Substantia nigra (tissue), 51 donors: ENCODE measurements at places on chromosomes 4 and X.

DNA sequence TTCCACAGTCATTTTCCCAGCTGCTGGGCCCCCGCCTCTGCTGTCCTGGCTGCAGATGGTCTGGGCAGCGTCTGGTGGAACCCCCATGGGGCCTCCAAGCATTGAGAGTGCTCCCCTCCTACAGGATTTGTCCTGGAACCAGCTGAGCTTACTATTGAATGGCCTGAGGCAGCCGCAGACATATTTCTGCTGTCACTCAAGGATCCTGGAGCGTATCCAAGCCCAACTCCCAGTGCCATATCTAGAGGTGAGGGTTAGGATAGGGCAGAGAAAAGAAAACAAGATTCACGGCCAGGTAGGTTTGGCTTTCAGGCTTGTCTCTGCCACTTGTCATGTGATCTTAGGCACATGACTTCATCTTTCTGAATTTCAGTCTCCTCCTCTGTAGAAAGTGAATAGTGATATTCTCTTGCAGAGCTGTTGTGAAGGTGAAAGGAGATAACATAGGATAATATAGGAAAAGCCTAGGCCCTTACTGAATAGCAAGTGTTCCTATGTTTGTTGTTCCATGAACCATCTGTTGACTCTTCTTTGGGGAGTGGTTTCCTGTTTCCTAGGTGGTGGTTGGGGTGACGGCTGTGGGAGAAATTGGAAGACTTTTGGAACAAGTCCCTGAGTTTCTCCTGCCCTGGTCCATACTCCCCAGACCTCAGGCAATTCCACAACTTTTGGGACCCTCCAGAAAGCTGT is 52.3 kb downstream of the SEPSECS start:
- no peak for DNase-seq

DNA sequence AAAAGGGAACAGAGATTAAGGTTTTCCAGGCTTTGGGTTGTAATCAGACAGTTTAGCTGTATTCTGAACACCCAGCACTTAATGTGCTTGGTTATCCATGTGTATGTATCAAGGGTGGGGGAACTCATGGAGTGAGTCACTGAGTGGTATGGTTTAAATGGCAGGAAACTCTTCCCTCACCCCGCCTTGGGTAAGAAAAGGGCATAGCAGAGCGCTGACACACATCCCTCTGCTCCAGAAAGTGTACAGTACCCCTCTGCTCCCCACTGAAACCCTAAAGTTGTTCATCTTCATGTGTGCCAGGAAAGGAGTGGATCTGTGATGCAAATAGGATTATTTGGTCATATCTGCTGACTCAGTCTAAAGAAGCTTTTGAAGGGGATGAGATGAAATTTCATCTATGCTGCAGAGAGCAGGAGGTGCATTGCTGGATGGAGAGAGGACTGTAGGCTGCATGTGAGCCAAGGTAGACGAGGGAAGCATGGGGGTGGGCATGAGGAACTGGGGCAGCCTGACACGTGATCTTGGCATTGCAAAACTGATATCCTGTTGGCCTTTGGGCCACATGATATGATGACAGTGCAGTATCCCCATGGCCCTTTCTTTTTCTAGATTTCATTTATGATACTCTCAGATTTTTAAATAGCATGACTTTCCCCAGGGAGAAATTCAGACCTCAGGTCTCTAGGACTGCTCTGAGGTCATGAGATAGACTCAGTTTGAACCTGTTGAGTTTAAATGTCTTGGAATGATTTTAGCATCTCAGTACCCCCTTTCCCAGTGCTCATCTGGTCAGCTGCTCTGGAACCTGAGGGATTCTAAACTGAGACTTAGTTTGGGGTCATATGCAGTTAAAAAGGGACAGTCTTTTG is 84.8 kb downstream of the TMEM164 start:
- DNase-seq: no peak

DNA sequence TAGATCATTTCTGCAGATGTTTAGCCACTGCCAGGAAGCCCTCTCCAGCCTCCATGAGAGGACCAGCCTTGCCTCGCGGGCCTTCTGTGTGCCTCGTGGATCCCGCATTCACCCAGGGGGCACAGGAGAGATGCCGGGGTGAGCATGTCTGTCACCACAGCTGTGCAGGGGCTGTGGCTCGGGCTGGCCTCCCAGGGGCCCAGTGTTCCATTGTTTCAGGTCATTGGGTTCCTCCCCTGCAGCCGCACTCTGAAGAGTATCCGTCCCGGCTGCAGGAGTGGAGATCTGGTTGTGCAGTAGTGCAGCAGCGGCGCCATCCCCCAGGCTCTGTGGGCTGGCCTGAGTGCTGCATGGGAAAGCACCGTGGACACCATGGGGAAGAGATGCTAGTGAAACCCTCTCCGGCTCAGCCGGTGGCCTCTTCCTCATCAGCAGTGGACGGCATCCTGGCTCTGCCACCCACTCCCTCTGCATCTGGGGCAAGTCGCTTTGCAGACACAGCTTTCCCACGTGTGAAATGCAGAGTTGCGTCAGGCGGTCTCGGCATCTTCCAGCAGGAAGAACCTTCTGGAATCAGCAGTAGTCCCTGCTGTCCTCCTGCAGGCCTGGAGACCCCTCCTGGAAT is 29.1 kb downstream of the TBC1D14 start:
- no peak for DNase-seq

- DNase-seq: no peak
These were observed 188.3 kb upstream of the HCCS start for GRCh38 chrX:10922835-10923234.

DNA sequence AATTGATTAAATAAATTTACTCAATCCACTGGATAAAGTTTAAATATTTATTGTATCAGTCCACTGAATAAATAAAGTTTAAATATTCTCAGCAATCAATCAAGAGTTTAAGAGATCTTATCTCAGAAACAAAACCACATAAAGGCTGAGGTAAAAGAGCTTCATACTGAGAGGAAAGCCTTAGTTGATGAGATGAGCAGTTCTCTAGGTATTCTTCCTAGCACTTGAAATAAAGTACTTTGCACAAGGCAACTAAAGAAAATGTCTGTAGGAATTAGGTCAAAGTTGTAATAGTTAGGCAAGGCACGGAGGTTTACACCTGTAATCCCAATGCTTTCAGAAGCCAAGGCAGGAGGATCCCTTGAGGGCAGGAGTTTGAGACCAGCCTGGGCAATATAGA is 63.5 kb downstream of the UCHL1 start:
- DNase-seq: no peak

- no peak for DNase-seq
These were observed 4.2 kb downstream of the PAK3 start for GRCh38 chrX:111100191-111100590.

DNA sequence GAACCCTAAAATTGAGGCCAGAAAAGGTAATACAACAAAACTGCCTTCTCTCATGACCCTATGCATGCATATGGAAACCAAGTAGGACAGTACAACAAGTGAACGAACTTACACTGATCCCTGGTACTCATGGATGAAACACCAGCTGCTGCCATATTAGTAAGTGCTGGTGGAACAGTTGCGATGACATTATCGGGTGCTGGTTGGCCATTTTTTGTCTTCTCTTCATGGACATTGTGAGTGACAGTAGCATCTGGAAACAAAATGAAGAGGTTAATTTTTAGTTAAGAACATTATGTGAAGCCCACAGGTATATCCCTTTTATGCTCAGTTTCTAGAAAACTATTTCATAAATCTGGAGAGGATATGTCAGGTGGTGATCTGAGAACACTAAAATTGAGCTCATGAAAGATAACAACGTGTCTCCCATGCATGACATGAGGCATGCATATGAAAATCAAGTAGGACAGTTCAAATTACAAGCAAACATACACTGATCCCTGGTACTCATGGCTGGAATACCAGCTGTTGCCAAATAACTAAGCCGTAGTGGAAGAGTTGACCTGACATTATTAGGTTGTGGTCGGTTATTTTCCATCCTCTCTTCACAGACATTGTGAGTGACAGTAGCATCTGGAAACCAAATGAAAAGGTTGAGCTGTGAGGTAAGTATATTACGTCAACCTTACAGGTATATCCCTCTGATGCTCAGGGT is 74.2 kb upstream of the CT45A1 start:
- DNase-seq: no peak

DNA sequence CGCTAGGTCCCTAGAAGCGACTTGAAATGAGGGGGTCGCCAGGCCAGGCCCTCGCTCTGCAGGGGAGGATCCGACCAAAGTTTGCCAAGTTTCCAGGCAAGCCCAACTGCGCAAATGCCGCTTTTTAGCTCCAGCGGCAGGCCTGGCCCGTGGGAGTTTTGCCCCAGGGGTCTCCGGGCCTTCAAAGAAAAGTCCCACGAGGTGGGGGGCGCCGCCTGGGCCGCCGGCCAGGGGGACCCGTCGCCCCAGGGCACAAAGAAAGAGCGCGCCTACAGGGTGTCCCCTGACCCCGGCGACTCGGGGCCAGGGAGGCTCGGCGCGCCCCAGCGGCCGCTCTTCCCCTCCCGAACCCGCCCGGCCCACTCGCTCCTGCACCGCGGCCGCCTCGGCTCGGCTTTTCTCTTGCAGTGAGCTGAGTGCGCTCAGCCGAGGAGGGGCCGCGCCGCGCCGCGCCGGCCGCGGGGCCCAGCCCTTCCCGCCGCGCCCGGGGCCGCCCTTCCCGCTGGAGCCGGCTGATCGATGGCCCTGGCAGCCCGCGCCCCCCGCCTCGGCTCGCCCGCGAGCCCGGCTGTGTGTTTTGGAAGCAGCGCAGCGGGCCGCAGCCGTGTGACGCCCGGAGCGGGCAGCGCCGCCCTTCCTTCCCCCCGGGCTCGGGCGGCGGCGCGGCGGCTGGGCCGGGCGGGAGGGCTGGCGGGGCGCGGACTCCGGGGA is 754 bp upstream of the KLF3 start:
- no peak for DNase-seq
